ENCODE measurements at places on chromosomes 5 and 9.

- no peak for DNase-seq
These were observed 303.0 kb downstream of the CSNK1G3 start for GRCh38 chr5:123814801-123815470.

- no peak for DNase-seq
These were observed 25.6 kb upstream of the POU4F3 start for GRCh38 chr5:146313027-146313426.

DNA sequence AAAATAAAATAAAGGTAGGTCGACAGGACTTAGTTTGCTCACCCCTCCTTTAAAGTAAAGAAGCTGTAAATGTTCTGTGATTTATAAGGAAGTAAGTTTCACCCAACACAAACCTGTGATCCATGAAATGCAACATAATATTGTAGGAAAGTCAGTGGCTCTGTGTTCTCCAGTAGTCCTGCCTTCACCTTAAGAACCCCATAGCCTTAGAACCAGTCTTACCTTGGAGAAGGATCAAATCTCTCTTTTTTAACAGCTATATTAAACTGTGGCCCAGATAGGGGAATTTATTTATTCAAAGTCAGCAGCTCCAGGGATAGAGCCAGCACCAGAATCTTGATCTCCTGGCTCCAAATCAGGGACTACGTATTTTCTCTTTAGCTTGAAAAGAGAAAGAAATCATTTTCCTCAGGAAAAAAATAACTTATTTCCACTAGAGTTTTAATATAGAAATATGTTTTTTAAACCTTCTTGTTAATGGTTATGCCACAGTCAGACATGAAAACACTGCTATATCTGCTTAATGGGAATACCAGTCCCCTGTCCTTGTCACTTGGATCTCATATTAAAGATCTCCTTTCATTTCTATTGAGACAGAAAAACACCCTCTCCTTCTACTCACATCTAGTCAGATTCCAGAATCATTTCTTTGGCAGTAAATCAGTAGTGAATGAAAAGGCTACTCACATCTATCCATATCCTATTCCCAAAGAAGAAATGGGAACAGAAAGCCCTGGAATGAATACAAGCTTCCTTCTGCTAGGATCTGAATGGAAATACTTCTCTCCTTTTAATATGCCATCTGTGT, 269.2 kb upstream of the TNC start:
- DNase-seq, result no peak

DNA sequence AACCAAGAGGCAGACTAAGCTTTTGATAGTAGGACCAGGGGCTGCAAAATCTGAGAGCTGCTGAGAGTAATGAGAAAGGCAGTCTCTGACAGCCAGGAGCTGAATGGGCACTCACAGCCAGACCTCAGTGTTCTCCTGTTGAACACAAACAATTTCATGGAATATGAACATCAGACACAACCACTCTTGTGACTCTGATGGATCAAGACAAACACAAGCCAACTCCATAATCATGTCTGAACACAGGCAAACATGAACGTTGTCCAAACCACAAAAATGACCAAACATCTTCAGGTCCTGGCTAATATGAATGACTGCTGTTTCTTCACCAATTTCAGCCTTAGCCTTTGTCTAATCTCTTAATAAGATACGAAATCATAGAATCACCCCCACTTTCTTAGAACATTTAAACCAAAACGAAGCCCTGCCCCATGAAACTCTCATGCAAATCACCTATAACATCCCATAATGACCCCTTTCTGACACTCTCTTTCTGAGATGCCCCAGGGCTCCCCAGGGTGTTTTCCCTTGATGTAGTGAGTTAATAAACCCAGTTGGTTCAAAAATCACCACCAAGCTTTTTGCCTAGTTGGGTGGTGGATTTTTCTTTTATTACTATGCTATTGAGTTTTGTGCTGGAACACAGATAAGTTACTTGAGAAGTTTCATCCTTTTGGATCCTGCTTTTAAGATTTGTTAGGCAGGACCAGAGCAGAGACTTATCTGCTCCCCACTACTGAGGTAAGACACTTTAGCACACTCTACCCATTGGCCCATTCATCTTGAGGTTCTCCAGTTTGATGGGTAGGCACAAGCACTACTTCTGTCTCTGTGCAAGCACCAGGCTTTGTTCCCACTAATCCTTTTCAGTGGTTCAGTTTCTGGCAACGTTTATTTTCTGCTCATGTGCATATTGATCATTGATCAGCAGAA, 5.9 kb upstream of the ERAP2 start:
- no peak for DNase-seq

DNA sequence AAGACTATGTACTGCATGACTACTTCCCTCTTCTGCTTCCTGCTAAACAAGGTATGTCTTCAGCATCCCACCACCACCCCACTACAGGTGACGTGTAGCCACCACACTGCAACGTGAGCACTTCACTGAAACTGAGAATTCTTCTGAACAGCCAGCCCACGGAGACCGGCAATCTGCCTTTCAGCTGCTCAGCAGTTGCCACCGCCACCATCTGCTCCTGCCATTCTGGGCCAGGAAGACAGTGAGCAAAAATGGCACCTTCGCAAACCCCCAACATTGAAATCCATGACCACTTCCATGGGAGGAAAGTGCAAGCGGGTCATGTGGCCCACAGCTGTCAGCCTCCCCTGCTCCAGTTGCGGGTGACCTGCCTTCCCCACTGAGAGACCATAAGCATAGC, 443.4 kb upstream of the ST8SIA4 start:
- no peak for DNase-seq

GRCh38 chr5:79042188-79042587, 27.3 kb downstream of the DMGDH start:
- no peak for DNase-seq

DNA sequence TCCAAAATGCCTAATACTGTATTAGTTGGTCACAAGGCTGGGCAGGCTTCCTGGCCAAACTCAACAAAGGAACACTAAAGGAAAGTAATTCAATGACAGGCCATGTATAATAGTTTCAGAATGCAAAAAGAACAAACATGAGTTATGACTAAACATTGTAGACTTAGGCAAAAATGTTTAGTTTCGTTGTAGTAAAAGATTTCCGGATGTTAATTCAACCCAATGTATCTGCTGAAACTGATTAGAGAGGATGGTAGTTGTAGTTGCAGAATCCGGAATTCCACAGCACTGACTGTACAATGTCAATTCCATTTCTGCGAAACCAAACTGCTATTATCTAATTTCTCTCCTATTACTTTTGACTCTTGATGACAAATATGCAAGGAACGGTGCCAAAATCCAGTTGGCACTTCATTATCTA, 117.9 kb upstream of the FST start:
- no peak for DNase-seq

- no peak for DNase-seq
These were observed 354.1 kb upstream of the SLC30A5 start for GRCh38 chr5:68739752-68740151.

GRCh38 chr9:86405926-86406325, 51.7 kb upstream of the TUT7 start:
- DNase-seq, result no peak

- DNase-seq, result no peak
These were observed 16.6 kb upstream of the EGFL7 start for GRCh38 chr9:136645903-136646754.

DNA sequence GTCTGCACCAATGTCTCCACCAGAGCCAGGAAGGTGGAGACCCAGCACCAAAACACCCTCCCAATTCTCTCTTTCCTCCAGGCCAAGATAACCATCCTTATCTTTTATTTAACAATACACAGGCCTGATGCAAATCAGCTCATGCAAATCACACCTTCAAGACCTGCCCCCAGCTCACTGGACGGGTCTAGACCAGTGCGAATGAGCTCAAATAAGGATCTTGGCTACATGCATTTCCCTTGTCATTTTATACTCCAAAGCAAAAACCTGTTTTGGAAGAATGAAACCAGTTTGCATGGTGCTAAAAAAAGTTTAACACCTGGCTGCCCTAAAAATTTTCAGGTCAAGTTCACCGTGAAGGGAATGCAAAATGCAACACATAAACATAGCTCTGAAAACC, 31.9 kb upstream of the DAPK1 start:
- DNase-seq, result no peak

GRCh38 chr5:73370640-73371583, 77.7 kb downstream of the FOXD1 start:
- DNase-seq, result no peak

GRCh38 chr9:134333234-134333873, 7.1 kb downstream of the RXRA start:
- DNase-seq, result no peak

DNA sequence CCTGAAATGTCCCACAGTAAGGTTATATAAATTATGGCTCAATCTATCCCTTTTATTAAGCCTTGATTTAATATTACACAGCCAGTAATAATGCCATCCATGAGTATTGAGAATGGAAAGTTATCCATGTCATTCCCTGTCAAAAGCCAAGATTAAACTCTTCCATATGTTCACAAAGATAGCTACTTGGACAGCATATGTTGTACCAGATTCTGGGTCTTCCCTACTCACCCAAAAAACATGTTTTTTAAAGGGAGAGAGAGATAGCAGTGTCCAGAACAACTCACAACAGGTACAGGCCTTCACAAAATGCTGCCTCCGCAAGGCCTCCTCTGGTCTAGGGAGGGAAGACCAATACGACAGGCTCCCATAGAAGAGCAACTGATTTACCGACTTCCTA, 15.4 kb downstream of the CDK5RAP2 start:
- no peak for DNase-seq

DNA sequence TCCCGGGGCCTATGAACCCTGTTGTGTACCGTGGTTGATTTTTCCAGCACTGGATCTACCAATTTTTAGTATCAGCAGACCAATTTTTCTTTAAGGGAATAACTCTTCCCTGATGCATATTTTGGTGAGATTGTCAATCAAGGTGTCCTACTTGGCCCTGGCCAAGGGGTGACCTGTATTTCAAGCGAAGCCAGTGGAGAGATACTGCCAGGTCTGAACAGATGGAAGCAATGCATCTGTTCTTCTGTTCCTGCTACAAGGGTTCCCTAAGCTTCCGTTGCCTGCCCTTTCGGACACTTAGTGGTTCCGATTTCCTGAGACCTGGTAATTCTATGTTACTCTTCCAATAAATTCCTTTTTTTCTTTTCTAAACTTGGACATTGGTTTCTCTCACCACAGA, 37.3 kb downstream of the ADAM19 start:
- DNase-seq, result no peak

DNA sequence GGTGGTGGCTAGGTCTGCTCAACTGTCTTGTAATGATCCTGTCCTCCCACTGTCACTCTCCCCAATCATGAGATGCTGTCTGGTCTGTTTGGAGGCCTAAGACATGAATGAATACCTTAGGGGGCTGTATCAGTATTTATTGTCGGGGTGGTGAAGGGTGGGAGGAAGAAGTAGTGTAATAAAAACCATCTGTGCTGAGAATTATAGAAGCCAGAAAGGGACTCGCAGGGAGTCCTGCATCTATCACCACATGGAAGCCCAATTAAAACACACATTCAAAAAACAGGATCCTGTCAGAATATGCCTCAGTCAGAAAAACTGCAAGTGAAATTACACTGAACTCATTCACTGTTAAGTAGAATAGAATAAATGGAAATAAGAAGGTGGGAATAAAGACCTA, 1134.3 kb upstream of the C9orf72 start:
- no peak for DNase-seq

DNA sequence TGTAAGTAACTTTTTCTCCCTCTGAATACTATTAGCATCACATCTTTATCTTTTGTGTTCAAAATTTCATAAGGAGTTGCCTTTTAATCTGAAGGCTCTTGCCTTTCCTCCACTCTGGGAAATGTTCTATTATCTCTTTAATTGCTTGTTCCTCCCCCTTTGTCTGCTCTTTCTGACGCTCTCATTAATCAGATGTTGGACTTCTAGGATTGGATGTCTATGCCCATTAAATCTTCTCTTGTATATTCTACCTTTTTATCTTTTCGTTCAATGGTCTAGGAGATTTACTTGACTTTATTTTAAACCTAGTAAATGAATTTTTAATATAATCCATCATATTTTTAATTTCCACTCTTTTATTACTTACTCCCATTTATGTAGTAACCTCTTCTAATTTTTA, 76.7 kb downstream of the MARCHF3 start:
- DNase-seq, result no peak

DNA sequence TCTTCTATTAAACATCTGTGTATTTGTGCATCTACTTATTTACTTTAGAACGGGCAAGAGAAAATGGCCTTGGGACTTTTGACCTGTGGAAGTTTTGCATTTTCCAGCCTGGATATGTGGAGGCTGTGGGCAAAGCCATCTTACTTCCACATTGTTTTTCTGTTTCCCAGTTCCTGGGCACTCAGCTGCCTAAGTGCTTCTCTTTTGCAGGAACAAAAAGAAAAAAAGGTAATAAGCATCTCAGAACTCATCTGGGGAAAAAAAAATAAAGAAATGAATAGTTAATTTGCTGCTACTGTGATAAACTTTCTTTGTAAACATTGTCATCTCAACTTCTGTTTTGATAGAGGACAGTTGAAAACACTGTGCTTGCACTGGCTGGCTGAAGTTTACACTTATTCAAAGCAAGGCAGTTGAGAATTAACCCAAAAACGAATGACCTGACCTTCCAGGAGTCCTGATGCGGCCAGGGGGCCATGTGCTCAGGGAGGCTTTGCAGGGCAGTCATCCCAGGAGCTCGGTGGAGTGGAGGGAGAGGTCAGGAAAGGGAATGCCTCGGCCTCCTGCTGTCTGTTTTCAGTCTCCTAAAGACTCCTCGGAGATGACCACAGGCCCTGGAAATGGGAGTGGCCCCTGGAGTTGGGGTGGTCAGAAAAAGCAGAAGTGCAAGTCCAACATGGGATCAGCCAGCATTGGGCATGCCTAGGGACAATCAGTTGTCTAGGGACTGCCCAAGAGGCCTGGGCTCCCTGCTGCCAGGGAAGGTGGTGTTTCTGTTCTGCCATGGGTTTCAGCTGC, 75.5 kb downstream of the RAI14 start:
- DNase-seq, result no peak

DNA sequence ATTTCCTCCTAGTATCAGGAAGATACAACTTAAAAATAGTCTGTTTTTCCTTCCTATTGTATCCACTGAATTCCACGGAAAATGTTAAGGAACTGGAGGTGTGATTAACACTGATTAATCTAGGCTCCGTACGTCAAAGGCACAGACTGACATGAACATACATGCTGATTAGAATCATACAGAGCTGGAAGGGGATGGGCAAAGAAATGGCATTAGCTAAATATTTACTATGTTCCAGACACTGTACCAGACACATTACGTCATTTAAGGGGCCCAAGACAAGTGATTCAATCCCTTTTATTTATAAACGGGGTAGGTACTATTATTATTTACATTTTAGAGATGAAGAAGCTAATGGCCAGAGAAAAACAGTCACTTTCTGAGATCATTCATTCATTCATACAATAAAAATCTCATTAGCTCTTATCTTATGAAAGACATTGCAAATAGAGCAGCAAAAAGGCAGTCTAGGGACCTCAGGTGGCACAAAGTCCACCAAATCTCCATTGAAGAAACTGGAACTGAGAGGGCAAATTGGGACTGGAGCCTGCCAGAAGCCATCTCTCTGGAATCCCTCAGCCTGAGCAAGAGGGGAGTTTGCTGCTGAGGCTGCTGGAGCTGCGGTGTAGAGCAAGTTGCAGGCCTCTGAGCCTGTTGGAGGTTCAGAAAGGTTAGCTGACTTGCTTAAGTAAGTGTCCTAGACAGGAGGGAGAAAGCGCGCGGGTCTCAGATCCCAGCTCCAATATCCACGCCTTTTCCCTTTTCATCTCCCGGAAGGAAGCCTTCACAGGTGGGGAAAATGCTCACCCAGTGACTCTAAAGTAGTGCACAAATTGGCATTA, 1.6 kb upstream of the TGFBR1 start:
- no peak for DNase-seq

GRCh38 chr5:95669540-95669939, 13.3 kb downstream of the SPATA9 start:
- no peak for DNase-seq
